CD4-positive, CD25-positive, alpha-beta regulatory T cell (primary cell): ENCODE measurements at places on chromosomes 13 and 19. TPM values are rescaled to one million over a fixed set of nuclear protein-coding genes. Genes with fewer than 3 reads are reported as not detected.

GRCh38 chr13:48151363-48152161 lies 56.7 kb upstream of the MED4 start:
- DNase-seq = peak; percentile 31

- DNase-seq = no peak
Observed at GRCh38 chr13:68551701-68552522, 1321.8 kb upstream of the PCDH9 start.

- DNase-seq = no peak
Observed at GRCh38 chr13:26539738-26540292, 17.7 kb upstream of the WASF3 start.

DNA sequence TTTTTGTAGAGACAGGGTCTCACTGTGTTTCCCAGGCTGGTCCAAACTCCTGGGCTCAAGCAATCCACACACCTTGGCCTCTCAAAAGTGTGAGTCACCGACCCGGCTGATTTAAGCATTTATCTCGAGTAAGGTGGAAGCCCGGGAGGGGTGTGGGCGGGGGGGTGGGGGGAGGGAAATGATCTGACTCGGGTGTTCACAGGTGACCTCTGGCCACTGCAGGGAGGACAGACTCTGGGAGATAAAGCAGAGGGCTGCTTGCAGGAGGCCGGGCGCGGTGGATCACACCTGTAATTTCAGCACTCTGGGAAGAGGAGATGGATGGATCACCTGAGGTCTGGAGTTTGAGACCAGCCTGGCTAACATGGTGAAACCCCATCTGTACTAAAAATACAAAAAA lies 7.9 kb downstream of the DENND1C start:
- no peak for DNase-seq

- no peak for DNase-seq
Observed at GRCh38 chr19:4337906-4338440, 654 bp downstream of the STAP2 start.

DNA sequence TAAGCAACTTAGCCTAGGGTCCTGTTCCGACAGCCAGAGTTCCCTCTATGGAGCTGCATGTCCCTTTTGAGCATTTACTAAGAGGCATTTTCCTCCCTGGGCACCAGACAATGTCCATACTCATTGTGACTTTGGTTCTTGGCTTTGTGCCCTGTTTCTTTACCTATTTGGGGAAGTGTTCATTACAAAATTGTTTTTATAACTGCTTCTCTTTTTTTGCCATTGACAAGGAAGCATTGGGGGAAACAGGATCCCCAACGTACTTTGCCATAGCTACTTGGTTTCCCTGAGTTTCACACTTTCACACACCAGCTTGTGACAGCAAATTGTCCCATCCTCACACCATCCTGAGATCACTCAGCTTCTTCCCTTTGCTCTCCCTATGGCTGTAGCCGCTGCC lies 81.1 kb upstream of the SIAH3 start:
- no peak for DNase-seq

DNA sequence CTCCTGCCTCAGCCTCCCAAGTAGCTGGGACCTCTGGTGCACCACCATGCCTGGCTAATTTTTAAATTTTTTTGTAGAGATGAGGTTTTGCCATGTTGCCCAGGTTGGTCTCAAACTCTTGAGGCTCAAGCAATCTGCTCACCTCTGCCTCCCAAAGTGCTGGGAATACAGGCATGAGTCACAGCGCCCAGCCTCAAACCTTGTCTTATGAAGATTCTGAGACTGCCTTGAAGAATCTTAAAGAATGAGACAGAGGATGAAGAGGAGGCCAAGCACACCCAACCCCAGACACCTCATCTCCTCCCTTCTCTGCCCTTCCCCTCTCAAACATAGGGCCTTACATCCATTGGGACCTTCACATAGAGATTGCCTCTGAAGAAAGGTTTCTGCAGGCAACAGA lies 179.7 kb downstream of the ABCC4 start:
- DNase-seq = no peak

GRCh38 chr13:43981091-43981490 lies 101.4 kb downstream of the LACC1 start:
- DNase-seq = no peak

DNA sequence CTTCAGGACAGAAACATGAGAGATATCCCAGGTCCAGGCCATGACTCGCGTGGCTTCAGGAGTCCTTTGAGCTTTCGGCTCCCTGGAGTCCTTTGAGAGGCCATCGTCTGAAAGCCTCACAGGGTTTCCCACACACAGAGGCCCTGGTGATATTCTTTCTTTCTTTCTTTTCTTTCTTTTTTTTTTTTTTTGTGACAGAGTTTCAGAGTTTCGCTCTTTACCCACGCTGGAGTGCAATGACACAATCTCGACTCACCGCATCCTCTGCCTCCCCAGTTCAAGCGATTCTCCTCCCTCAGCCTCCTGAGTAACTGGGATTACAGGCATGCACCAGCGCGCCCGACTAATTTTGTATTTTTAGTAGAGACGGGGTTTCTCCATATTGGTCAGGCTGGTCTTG lies 5.5 kb downstream of the SIN3B start:
- DNase-seq = no peak

DNA sequence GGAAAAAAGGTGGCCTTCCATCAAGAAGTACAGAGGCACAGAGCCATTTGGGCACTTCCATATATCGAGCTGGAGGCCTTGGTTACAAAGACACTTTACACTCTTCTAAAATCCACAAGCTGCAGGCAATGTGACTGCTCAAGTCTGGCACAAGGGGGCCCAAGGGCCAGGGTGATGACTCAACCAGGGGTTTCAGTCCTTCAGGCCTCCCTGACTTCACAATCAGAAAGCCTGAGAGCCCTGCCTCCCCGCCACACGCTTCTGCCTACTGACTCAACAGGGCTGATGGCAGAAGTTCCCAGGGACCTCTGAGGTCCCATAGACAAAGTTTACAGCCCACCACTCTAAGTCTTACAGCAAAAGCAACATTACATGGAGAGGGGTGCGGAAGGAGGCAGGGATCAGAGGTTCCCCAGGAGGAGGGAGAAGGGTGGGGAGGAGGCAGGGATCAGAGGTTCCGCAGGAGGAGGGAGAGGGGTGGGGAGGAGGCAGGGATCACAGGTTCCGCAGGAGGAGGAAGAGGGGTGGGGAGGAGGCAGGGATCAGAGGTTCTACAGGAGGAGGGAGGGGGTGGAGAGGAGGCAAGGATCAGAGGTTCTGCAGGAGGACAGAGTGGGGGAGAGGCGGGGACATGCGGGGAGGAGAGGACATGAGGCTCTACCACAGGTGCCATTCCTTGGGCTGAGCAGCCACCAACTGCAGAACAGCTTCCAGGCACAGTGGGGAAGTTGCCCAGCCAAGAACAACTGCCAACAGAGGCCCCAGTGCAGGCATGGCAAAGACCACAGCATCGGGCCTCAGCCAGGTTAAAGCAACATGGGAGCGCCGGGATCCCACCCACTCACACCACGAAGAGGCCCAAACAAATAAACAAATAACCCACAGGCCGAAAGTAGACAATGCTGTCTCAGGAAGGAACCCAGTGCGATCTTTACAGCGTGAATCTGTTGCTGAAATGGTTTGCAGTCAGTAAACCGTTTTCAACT lies 52.0 kb downstream of the SLC7A1 start:
- no peak for DNase-seq

DNA sequence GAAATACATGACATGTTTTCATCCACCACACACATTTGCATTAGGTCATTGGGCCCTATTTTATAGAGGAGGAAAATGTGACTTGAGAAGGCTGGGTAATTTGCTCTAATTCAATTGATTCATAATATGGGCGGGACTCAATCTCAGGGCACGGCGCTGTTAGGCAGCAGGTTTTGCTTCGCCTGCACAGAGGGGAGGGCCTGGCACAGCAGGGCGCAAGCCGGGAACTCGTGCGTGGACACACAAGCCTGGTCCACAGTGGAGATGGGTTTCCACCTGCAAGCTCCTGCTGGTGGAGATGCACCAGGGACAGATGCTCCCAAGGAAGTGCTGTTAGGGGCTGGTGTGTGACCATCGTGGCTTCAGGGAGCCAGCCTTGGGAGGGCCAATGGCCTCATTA lies 58.4 kb upstream of the MTIF3 start:
- no peak for DNase-seq

DNA sequence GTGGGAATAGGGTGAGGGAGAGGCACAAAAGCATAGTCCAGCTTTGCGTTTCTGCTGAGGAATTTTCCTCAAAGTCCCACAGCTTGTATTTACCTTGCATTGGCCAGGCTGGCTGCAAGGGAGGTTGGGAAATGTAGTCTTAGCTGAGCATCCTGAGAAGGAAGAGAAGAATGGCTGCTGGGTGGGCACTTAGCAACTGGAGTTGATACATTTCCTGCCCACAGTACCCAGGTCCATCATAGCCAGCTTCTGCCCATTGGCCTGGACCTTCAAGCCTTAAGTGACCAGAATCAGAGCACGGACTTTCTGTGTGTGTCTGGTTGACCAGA lies 112.4 kb downstream of the SIPA1L3 start:
- DNase-seq = no peak

DNA sequence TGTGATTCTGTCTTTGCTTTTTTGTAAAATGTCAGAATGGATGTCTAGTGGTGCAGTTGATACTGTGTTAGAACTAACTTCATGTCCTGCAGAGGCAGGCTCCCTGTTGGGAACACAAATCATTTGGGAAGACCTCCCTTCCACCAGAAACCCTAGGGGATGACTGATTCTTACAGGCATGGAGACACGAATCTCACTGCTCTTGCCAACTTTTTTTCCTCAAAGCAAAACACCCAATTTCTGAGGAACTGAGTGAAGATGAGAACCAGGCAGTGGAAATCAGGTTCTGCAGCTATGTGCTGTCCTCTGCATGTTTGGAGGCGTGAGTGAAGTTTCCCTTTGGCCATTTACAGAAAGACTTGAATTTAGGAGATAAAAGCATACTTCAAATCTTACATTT lies 87.5 kb upstream of the CSNK1A1L start:
- no peak for DNase-seq

- no peak for DNase-seq
Observed at GRCh38 chr19:719636-720344, 11.1 kb downstream of the PALM start.

DNA sequence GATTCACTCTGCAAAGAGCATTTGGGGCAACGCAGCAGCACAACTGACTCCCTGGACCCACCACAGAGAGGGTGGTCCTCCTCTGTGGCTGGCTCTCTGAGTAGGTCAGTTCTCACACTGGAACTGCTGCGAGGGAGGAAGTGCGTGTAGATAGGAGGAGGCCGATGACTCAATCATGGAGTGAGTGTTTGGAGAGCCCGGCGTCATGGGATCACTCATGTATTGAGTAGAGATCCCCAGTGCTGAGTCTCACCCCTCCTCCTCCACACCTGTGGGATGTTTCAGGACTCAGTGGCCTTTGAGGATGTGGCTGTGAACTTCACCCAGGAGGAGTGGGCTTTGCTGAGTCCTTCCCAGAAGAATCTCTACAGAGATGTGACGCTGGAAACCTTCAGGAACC lies 8.9 kb downstream of the ZNF101 start:
- DNase-seq = no peak

GRCh38 chr13:44951184-44951583 lies 38.1 kb downstream of the NUFIP1 start:
- no peak for DNase-seq

GRCh38 chr19:46422344-46422743 lies 6.4 kb downstream of the PNMA8C start:
- DNase-seq = no peak

GRCh38 chr19:50983625-50984292 lies at the start of gene KLK7:
Gene KLK7 (minus strand): TSS chr19:50983917. CDS start chr19:50982399, 1,518 bp downstream.
- DNase-seq = no peak

DNA sequence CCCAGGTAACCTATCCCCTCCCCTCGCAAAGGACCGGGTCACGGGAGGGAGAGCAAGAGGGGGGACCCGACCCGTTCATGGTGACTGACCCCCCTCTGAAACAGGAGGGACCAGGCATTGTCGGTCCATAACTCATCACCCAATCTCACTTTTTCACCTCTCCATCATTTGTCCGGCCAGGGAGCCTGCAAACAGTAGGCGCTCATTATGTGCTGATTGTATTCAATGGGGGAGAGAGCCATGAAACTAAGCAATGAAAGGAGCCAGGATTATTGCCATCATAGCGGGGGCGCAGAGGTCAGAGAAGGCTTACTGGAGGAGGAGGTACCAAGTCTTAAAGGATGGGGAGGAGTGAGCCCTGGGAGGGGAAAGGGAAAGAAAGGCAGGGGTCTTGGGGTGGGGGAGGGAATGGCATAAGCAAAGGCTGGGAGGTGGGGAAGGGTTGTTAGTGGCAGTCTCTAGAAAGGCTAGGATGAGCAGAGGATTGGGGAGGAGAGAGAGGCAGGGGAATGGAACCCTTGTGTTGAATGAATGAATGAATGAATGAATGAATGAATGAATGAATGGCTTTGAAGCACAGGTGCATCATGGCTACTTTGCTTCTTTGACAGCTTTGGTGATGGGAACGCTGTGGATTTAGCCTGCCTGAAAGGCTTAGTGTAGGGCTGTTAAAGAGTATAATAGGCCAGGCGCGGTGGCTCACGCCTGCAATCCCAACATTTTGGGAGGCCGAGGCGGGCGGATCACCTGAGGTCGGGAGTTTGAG lies 1.4 kb downstream of the SHFL start:
- DNase-seq = no peak

CFAP97D2 gene
- 0.86 TPM for polyA plus RNA-seq

RDH8 gene
- not detected for polyA plus RNA-seq

GNG8 gene
- 6.8 TPM for polyA plus RNA-seq

IFNL3 gene
- polyA plus RNA-seq = not detected

PSG7 gene
- not detected for polyA plus RNA-seq
